ENCODE measurements at places on chromosomes 16 and 17. TPM values are rescaled to one million over a fixed set of nuclear protein-coding genes. Genes with fewer than 3 reads are reported as not detected.

The CLEC3A gene
- polyA plus RNA-seq: not detected

The CCDC200 gene
- polyA plus RNA-seq: 11.2 TPM

The ALDH3A1 gene
- 0.18 TPM for polyA plus RNA-seq

The C1QTNF1 gene
- 4.2 TPM for polyA plus RNA-seq

- no peak for DNase-seq
Measured at GRCh38 chr17:3828151-3828851, 17.7 kb downstream of the NCBP3 start.

DNA sequence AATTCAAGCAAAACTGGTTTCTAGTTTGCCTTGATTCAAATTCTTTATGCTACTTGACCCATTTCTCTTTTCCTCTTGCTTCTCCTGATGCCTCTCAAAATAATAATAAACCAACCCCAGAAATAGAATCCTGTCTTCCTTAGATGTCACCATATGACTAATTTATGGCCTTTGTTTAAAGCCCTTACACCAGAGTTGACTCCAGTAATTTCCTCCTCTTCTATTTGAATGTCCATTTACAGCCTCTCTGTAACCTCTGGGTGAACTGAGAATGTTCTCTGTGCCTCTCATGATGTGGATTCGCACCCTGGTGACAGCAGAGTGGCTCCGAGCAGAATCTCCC, 31.5 kb downstream of the ZFHX3 start:
- DNase-seq: no peak

DNA sequence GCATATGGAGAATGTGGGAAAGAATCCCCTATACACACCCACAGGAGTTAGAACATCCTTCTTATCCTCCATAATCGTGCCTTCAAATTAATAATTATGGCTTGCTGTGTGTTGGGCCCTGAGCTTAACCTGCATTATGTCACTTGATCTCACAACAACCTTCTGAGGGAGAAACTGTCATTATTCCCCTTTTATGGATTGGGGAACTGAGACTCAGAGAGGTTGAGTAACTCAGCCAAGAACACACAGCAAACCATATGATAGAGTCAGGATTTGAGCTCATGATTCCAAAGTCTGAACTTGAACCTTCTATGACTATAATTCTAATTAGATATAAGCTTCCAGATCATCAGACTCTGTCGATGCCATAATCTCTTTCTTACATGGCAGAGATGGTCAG, 114.2 kb upstream of the CACNG3 start:
- no peak for DNase-seq

DNA sequence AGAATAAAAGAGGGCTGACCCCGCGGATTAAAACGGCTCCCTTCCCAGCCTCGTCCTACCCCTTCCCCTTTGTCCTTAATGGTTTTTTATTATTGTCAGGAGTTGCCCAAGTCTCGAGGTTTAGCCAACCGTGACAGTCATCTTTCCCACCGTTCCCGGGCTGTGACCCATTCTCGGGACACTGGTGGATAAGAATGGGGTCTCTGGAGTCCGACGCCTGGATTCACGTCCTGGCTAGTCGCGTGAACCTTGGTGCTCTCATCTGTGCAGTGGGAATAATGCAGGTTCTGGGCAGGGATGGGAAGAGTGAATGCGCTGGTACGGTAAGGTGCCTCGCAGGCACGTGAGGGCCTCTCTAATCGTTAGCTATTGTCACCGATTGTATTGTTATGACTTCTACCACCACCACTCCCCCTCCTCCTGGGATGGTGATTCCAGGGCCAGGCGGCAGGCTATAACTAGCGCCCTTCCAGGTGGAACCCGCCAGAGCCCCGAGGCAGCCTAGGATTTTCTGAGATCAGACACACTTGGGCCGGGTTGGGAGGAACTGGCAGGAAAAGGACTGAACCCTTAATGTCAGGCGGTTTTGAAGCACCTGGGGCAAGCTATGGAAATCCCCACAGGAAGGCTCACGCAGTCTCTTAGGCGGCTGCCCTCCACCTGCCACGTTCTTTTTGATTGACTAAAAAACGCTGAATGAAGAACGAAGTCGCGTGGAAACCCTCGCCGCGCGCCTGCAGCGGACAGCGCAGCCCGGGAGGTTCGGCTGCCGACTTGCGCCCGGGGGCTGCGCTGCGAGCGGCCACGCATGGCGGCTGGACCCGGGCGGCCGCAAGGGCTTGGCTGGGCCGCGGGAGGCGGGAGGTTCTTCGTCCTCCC, 2.7 kb downstream of the HS3ST3B1 start:
- no peak for DNase-seq

All from hindlimb muscle (tissue), 1 donor.